AG04450 (cell line): ENCODE measurements at places on chromosomes 5 and 9. TPM values are rescaled to one million over a fixed set of nuclear protein-coding genes. Genes with fewer than 3 reads are reported as not detected.
A peak's percentile ranks its signal among the peaks of the same experiment; 100 is the strongest.

- DNase-seq = no peak
These were observed 182.6 kb upstream of the ELL2 start for GRCh38 chr5:96144289-96144688.

DNA sequence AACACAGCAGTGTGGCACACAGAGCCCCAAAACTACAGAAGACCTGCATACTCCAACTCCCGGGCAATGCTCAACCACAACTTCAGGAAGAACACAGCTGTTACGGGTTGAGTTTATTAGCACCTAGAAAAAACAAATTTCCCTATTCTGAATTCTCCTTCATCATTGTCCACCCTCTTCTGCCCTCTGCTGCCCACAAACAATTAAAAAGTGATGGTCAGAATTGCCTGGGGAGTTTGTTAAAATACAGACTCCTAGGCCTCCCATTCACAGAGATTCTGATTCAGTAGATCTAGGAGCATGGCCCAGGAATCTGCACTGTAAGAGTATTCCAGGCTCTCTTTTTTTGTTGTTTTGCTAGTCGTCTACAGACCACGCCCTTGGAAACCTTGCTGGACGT, 310.6 kb downstream of the NDUFS4 start:
- DNase-seq = no peak

DNA sequence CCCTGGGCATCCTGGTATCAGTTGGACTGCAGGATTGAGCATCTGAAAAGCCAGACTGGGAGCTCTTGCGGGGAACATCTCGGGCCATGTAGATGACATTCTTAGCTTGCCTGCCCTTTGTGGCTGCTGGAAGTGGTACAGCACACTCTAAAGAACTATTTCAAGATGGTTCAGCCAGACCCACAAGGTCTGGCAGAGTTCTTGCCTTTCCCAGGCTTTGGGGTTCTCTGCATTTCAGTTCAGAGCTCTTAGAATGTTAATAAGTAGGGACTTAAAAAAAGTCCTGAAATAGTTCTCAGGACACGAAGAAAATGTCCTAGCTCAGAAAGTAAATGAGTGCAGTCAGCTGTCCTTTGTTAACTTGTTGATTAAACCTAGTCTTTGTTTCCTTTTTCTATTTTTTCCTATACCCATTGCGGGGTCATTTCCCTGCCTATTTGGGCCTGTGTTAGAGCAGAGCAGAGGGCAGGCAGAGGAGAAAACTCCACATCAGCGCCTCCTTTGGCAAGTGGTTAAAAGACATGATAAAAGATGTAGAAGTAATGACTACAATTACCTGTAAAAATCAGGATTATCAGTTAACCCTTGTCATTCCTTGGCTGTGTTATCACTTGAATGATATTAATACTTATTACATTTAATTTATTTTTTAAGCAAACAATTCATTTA, 291.5 kb downstream of the ZSWIM6 start:
- DNase-seq = no peak

DNA sequence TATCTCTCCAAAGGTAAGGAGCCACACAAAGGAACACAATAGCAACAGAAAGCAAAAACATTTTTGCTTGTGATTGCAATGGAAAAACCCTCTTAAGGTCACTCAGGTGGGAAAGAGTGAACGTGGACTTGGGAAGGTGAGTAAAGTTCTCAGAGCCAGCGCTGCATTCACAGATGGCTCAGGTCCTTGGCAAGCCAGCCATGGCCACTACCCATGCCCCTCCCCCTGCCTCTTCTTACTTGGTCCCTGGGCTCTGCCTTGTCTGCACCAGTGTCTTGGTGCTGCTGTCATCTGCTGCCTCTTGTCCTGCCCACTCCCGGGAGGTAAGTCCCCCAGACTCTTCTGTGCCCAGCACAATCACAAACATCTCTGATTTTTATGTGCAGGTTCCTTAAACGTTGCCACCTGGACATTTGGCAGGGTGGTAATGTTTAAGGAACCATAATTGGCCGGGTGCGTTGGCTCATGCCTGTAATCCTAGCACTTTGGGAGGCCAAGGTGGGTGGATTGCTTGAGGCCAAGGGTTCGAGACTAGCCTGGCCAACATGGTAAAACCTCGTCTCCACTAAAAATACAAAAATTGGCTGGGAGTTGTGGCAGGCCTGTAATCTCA, 74.6 kb downstream of the FEM1C start:
- DNase-seq = no peak

- DNase-seq = peak; percentile 79
These were observed 31.6 kb downstream of the ANXA2R start for GRCh38 chr5:43008363-43009153.

GRCh38 chr9:130824643-130825350, 10.3 kb upstream of the ABL1 start:
- no peak for DNase-seq

Gene NEURL1B
- 1.8 and 2.0 TPM in 2 replicates for polyA plus RNA-seq

Gene NMUR2
- not detected in 2 replicates for polyA plus RNA-seq

Gene PDCD1LG2
- polyA plus RNA-seq = 31.5 TPM in 2 replicates

- DNase-seq = no peak
These were observed 54.3 kb downstream of the TLE1 start for GRCh38 chr9:81634915-81635516.

Gene FKTN
- 17.7 and 24.0 TPM in 2 replicates for polyA plus RNA-seq

Gene OR1Q1
- polyA plus RNA-seq = 0.14 and 0.31 TPM in 2 replicates
